CD4-positive, alpha-beta T cell (primary cell): ENCODE measurements at places on chromosomes 3 and 15. TPM values are rescaled to one million over a fixed set of nuclear protein-coding genes. Genes with fewer than 3 reads are reported as not detected.
A peak's percentile ranks its signal among the peaks of the same experiment; 100 is the strongest.

Gene IL17RE
- total RNA-seq: 1.4 TPM

Gene GASK1A
- 0.28 TPM for total RNA-seq

- H3K27me3 ChIP-seq: no peaks in the 10 kb centered on the region
- H3K27ac ChIP-seq: no peak overlapping the region
- H3K4me1 ChIP-seq: no peaks in the 10 kb centered on the region
- no peaks in the 10 kb centered on the region for H3K36me3 ChIP-seq
- no peak for DNase-seq
Measured at GRCh38 chr15:39657668-39658067, 76.8 kb downstream of the THBS1 start.

DNA sequence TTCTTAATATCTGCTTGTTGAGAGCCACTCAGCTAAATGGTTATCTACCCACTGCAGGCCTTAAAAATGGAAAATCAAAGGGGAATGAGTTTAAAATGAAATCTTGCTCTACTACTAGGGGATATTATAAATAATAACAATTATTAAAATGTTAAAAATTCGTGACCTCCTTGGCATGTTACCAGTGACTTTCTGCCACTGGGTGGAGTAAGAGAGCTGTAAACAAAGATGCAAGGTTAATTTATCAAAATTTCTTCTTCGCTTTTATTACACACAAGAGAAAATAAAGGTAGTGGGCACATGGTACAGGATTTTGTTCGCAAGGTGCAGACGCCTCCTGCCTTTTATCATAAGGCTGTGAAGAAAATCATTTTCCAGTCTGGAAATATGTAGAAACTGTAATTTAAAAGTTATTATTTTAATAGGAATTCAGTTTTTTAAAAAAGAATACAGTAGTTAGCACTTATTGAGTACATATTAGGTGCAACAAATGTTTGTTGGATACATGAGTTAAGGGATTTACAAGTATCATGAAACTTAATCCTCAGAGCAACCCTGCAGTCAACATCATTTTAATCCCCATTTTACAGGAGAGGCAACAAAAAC is 272.6 kb downstream of the SUCLG2 start:
- H3K27me3 ChIP-seq: no peaks in the 10 kb centered on the region
- no peak for DNase-seq
- H3K36me3 ChIP-seq: peaks cover 3% of the 10 kb centered on the region
- H3K4me3 ChIP-seq: no peak overlapping the region
- no peak overlapping the region for H3K27ac ChIP-seq

Gene BFSP2
- total RNA-seq: not detected

DNA sequence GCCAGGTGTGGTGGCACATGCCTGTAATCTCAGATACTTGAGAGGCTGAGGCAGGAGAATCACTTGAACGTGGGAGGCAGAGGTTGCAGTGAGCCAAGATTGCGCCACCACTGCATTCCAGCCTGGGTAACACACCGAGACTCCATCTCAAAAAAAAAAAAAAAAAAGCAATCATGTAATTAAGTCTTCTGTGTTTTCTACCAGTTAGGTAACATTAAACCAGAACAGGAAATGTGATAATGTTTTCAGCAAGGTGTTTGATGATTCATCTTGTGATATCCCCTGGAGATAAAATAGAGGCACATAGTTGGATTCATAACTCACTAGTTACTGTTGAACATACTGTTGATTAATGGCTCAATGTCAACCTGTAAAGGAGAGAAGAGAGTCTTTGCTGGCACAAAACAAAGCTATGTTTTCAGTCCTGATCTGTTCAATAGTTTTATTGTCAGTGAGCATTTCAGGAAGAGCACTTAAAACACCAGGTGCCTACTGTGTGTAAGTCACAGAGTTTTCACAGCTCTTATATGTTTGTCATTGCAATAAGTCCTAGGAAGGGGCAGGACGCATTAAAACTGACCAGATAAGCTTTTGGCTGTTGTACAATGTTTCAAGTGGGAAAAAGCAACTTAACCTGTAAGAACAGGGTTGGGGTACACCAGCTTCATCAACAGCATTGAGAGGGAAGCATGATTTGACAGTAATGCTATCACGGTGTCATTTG is 19.5 kb downstream of the DNAJB11 start:
- no peak overlapping the region for H3K4me3 ChIP-seq
- H3K27ac ChIP-seq: no peak overlapping the region
- H3K36me3 ChIP-seq: peaks cover 12% of the 10 kb centered on the region
- no peaks in the 10 kb centered on the region for H3K27me3 ChIP-seq
- DNase-seq: no peak
- H3K4me1 ChIP-seq: peaks cover 4% of the 10 kb centered on the region

DNA sequence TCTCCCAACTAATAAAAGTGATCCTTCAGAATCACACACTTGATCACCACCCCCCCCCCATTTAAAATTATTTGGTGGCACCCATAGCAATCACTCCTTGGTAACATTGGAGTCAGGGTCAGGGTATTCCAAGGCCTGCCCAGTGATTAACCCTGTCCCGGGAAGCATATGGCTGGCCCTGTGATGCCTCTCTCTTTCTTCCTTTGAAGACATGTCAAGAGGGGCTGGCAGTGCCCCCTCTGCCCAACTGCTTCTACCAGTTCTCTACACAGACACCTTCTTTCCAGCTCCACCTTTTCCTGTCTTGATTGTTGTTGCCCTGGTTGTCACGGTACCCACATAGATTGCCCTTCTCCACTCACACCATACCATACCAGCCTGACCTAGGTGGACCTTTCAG is 30.9 kb upstream of the MANF start:
- no peak for DNase-seq
- no peak overlapping the region for H3K27ac ChIP-seq
- H3K4me1 ChIP-seq: peaks cover 2% of the 10 kb centered on the region
- no peaks in the 10 kb centered on the region for H3K27me3 ChIP-seq
- no peak overlapping the region for H3K4me3 ChIP-seq
- H3K36me3 ChIP-seq: no peaks in the 10 kb centered on the region

DNA sequence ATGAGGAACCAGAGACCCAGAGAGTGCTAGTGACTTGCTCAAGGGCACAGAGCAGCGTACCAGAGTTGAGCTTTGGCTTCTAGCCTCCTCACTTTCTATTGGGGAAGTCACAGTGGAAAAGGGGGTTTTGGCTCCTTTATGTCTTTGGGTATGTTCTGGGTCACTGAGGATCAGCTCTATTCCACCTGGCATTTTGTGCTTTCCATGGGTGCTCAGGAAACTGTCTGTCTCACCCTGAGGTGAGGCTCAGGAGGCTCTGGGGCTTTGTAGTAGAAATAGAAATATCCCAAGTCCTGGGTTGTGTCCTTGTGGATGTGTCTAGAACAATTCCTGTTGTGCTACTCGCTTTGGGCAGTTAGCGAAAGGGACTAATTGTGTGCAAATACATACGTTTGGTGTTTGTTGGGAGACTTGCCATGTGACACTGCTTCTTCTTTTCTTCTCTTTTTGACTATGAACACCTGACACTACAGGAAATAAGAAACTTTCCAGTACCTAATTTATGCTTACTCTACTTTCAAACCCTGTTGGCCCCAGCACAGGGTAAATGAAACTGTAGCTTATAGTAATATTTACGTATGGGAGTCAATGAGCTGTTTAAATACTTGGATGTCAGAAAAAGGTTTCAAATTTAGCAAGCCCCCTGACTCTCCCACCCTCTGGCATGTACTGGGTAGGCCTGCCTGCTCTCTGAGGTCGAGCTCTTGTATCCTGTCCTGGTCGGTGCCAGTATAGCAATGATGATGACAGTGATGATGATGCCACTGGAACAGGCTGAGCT is 35.6 kb downstream of the SMAD3 start:
- H3K4me1 ChIP-seq: peaks cover 94% of the 10 kb centered on the region
- H3K27ac ChIP-seq: peak overlapping the region; percentile 82
- H3K36me3 ChIP-seq: peaks cover 9% of the 10 kb centered on the region
- peak; percentile 60 for DNase-seq
- H3K4me3 ChIP-seq: peak overlapping the region; percentile 27
- H3K27me3 ChIP-seq: no peaks in the 10 kb centered on the region

DNA sequence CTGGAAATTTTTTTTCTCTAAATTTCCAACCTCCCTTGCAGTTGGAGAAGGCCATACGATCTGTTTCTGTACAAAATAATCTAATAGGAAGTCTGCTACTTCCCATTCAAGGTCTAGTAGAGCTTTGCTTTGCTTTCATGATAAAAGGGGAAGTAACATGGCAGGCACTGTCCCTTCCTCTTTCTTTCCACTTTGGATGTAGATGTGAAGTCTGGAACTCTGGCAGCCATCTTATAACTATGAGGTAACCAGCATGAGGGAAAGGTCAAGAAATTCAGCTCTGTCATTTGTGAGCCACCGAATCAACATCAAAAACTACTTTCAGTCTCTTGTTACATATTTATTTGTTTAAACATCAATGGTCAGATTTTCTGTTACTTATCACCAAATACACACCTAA is 156.3 kb downstream of the MTHFS start:
- no peaks in the 10 kb centered on the region for H3K27me3 ChIP-seq

Gene GABRR3
- not detected for total RNA-seq

DNA sequence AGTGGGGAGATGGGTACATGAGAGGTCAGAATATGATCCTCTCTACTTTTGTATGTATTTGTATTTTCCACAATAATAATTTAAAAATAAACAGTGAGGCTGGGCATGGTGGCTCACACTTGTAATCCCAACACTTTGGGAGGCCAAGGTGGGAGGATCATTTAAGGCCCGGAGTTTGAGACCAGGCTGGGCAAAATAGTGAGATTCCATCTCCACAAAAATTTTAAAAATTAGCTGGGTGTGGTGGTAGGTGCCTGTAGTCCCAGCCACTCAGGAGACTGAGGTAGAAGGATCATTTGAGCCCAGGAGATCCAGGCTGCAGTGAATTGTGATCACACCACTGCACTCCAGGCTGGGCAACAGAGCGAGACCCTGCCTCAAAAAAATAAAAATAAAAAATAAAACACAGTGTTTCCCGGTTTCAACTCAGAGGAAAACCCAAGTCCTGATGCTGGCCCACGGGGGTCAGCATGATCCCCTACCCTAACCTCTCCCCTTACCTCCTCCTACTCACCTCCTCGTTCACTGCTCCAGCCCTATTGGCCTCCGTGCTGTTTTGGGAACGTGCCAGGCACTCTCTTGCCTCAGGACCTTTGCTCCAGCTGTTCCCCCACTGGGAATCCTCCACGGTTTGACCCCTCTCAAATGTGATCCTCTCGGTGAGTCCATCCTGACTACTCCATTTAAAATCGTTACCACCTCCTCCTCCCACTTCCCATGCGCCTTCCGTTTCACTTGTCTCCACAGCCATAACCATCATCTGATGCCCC is 2.9 kb upstream of the KLHL40 start:
- H3K4me3 ChIP-seq: no peak overlapping the region
- no peaks in the 10 kb centered on the region for H3K36me3 ChIP-seq
- no peak for DNase-seq

- no peak for DNase-seq
- H3K27me3 ChIP-seq: peaks cover 49% of the 10 kb centered on the region
- no peak overlapping the region for H3K27ac ChIP-seq
- H3K4me3 ChIP-seq: no peak overlapping the region
- no peaks in the 10 kb centered on the region for H3K4me1 ChIP-seq
Measured at GRCh38 chr3:24492971-24493551, 1.6 kb downstream of the THRB start.

Gene FOXL2NB
- not detected for total RNA-seq

- no peak overlapping the region for H3K27ac ChIP-seq
- no peaks in the 10 kb centered on the region for H3K27me3 ChIP-seq
- H3K36me3 ChIP-seq: no peaks in the 10 kb centered on the region
- H3K4me1 ChIP-seq: no peaks in the 10 kb centered on the region
- no peak overlapping the region for H3K4me3 ChIP-seq
- DNase-seq: no peak
Measured at GRCh38 chr3:173938159-173938558, 540.6 kb downstream of the NLGN1 start.

DNA sequence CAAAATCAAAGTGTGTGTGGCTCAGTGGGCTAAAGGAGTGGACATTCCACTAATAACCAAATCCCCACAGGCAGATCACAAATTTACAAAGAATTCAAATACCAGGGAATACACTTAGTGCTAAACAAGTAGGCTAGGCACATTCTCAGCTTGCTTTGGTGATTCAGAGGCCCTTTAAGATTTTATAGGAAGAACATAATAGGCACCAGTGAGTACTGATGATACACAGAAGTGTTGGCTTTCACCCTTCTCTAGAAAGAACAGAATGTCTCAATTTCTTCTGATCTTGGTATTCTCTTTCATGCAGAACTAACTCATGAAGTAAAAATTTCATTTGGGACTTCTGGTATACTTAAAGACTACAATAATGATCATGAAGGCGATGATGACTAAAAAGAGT is 55.0 kb downstream of the POLR2M start:
- H3K27me3 ChIP-seq: no peaks in the 10 kb centered on the region
- no peaks in the 10 kb centered on the region for H3K4me1 ChIP-seq
- no peaks in the 10 kb centered on the region for H3K36me3 ChIP-seq
- H3K4me3 ChIP-seq: no peak overlapping the region

Gene NEDD4
- total RNA-seq: 2.7 TPM

DNA sequence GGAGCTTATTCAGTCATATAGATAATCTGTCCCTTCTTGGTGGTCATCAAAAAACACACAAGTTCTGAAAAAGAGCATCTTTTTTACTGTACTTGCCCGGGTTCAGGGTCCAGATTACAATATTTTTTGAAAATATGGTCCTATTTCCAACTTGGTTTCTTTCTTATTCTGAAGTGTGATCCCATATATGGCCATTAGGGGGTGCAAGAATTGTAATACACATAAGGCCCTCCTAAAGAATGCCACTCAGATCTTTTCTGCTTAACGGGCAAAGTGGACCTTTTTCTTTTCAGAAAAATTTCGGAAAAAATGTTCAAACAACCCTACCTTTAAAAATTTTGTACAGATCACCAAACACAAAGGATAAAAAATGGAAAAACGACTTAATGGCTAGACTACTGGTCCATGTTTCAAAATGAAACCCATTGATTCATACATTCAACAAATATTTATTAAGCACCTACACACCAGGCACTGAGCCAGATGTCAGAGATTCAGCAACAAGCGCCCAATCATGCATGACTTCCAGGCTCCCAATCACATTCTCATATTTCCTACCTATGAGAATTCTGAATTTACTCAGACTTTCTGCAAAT is 102.0 kb upstream of the MYRIP start:
- H3K27ac ChIP-seq: no peak overlapping the region
- H3K4me1 ChIP-seq: no peaks in the 10 kb centered on the region
- no peaks in the 10 kb centered on the region for H3K36me3 ChIP-seq
- no peaks in the 10 kb centered on the region for H3K27me3 ChIP-seq

Gene SLC2A2
- not detected for total RNA-seq

Gene CTSH
- total RNA-seq: 11.4 TPM

Gene CHST2
- total RNA-seq: 2.0 TPM

DNA sequence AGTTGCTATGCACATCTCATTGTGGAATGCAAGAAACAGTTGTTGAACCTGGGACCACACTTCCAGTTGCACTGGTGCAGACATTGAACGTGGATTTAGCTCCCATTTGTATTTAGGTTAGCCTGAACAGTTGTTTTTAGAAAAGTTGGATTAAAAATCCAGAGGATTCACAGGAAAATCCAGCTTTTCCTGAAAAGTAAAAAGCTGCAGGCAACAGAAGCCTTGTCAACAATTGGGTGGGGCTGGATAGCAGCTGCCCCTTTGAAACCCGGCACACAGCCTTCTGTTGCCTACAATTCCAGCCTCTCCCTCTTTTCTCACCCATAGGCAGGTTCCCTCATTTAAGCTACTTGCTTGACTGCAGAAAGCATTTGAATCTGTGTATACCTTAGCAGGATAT is 165.3 kb upstream of the TBL1XR1 start:
- H3K36me3 ChIP-seq: no peaks in the 10 kb centered on the region
- peaks cover 39% of the 10 kb centered on the region for H3K4me1 ChIP-seq
- no peak overlapping the region for H3K27ac ChIP-seq
- H3K4me3 ChIP-seq: no peak overlapping the region

Gene CHAC1
- total RNA-seq: 0.47 TPM

- no peak overlapping the region for H3K4me3 ChIP-seq
- no peak overlapping the region for H3K27ac ChIP-seq
- H3K4me1 ChIP-seq: no peaks in the 10 kb centered on the region
- no peaks in the 10 kb centered on the region for H3K36me3 ChIP-seq
Measured at GRCh38 chr3:94226078-94226477, 163.2 kb downstream of the NSUN3 start.
